ENCODE measurements at places on chromosomes 2 and 18.

GRCh38 chr18:10926621-10927161, 222.7 kb downstream of the PIEZO2 start:
- DNase-seq, result no peak

DNA sequence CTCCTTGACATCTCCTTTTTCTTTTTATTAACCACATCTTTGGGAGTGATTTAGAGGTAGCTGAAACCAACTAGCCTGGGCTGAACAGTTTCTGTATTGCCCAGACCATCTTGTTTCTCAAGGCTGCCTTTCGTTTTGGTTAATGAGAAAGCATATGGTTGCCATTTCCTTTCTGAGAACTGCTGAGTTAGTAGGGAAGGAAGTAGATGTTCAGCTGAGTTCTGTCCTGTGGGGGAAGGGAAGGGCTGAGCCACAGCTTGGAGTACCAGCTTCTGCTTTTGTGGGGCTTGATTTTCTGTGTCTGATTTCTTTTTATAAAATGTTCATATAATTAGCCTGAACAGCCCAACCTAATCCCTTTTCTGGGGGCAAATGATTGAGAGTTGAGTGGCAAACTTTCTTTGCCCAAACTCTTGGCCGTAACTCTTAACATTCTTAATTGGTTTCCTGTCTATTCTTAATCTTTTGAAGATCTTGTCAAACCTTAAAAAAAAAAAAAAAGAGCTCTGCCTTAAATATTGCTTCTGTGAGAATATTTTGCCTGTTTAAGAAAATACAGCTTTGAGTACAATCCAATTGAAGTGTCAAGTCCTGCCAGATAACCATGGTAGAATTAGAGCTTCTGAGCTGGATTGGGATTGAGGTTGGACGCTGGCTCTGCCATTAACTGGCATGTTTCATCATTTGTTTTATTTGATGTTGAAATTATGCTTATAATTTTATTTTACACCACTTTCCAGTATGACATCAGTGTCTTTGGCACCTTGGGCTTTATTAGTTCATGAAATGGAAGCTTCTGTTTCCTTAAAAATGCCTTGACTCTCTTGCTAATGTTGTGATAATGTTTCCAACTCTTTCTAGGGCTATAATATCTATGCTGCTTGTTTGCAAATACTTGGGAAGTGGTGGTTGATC, 1.9 kb upstream of the NABP1 start:
- peak; percentile 82 for DNase-seq

DNA sequence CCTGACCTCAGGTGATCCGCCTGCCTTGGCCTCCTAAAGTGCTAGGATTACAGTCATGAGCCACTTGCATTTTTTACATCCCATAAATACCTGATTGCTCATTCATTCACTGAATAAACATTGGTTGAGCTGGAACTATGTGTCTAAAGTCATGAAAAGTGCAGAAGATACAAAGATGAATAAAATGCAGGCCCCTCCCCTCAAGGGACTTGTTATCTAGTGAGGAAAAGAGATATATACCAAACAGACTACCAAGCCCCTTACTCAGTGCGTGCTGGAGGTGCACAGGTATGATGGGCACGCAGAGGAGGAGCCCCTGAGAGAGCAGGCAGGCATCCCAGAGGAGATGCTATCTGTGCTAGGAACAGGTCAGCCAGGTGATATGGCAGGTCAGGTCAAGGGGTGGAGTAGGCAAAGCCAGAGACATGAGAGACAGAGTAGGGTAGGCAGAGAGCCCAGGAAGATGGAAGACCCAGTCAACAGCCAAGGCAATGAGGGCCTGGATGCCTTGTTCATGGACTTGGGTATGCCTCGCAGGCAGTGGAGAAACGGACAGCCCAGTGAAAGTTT, 7.7 kb downstream of the FHL2 start:
- DNase-seq, result no peak

DNA sequence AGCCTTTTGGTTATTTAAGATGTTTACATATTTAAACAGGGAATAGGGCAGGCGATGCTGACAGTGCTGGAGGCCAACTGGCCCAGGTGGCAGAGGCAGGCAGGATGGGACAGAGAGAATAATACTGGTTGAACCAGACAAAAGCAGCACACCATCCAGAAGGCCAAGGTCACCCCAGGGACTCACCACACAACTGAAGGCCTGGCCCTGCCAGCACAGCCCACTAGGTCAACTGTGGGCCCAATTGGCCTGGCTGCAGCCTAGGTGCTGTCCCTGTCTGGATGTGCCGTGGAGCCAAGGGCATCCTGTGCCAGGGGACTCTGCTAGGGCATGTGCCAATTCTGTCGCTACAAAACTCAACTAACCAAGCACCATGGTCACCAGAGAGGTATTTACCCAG, 69.2 kb downstream of the RNF152 start:
- no peak for DNase-seq

GRCh38 chr2:194705398-194705797, 951.6 kb upstream of the SLC39A10 start:
- no peak for DNase-seq

- DNase-seq, result no peak
Measured at GRCh38 chr18:65017372-65017760, 733.4 kb upstream of the CDH7 start.

DNA sequence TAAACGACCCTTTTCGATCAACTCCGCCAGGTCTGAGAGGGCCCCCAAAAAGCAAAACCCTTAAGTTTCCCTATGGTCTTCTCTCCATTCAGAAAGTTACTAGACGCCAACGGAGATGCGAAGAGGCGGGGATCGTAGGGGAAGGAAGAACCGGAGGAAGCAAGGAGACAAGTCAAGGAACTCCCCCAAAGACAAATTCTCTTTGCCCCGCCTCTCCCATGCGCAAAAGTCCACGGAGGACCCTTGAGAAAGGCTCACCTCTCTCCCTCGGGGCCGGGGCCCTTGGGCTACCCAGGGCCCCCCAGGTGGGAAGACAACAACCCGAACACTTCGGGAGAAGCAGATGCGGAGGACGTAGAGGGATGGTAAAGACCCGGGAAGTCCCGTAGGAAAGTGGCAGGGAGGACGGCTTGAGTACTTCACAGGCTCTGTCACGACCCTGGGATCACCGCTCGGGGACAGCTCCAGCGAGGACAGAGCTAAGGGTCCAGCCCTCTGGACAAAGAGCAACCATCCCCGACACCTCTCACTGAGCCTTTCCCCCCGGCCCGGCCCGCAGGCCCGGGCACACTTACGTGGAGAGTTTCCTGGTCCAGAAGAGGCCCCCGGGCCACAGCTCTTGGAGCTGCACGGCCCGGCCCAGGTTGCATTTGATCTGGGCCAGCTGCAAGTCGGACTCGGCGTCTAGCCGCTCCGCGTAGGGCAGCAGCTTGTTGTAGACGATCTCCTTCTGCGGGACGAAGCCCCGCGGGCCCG, 647 bp downstream of the PSME4 start:
- DNase-seq, result peak; percentile 30

GRCh38 chr2:84459018-84459943, at the start of gene SUCLG1:
SUCLG1 (minus strand) TSS chr2:84459280; CDS start chr2:84459269, 11 bp downstream.
- DNase-seq, result peak; percentile 87
